ENCODE measurements at places on chromosomes 1 and 21.
A peak's percentile ranks its signal among the peaks of the same experiment; 100 is the strongest.

- no peak for DNase-seq
Measured at GRCh38 chr1:162056579-162056978, 12.9 kb upstream of the NOS1AP start.

DNA sequence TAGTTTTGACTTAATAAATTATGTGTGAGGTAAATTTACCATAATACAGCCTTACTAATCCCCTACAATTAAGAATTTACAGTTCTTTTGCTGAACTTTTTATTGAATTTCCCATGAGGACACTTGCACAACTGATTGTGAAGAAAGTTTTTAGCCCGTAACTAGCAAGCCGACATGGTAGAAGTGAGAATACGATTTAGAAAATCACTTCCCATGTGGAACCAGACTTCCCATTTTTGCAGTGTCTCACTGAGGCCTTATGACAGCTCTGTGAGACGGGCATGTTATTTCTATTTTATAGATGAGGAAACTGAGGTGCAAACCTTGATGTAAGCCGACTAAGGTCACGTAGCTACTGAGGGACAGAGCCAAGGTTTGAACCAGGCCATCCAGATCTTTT is 32.5 kb upstream of the LMO4 start:
- DNase-seq, result no peak

- DNase-seq, result no peak
Measured at GRCh38 chr1:241136389-241136788, 220.6 kb downstream of the RGS7 start.

DNA sequence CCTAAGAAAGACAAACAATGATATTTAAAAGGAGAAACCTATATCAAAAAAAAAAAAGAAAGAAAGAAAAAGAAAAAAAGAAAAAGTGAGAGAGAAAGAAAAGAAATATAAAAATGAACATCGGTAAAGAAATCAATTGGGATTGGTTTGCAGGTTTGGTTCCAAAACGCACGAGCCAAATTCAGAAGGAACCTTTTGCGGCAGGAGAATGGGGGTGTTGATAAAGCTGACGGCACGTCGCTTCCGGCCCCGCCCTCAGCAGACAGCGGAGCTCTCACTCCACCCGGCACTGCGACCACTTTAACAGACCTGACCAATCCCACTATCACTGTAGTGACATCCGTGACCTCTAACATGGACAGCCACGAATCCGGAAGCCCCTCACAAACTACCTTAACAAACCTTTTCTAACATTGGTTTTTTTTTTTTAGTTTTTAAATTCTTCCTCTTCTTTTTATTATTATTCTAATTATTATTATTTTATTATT is 11.7 kb downstream of the LHX9 start:
- DNase-seq, result no peak

- no peak for DNase-seq
Measured at GRCh38 chr1:34578306-34578705, 176.5 kb upstream of the GJB5 start.

DNA sequence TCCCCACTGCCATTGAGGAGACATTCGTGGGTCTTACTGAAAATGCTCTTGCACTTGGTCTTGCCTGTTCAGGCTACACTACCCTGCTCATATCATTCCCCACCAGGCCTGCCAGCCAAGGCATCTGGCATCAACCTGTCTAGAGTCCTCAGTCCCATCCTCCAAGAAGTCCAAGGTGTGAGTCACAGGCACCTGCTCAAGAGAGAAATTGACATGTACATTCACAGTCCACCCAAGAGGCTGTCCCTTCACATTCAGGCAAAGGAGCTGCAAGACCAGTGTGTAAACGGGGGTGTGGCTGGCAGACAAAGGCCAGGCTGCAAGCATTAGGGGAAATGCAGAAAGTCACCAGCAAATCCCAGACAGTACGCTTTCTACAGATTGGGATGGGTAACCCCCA is 13.1 kb upstream of the PLA2G2C start:
- DNase-seq, result no peak

DNA sequence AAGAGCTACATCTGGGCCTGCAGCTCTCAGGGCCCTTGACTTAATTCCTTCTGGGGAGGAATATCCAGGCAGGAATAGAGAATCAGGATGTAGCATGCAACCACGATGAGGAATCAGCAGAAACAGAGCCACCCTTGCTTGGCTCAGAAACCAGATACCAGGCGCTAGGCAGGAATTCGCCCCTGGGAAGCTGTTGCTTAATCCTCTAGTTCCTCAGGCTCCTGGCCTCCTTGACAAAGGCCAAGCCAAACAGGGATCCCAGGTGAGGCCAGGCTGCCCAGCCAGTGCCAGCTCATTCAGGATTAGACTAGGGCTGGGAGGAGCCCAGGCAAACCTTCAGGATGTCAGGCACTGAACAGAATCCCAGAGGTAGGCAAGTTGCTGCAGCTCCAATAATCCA is 48.2 kb upstream of the IRF2BP2 start:
- no peak for DNase-seq

GRCh38 chr1:26542771-26543451 is 13.3 kb downstream of the RPS6KA1 start:
- DNase-seq, result no peak

GRCh38 chr21:10425856-10426255 is 95.5 kb upstream of the TPTE start:
- no peak for DNase-seq

DNA sequence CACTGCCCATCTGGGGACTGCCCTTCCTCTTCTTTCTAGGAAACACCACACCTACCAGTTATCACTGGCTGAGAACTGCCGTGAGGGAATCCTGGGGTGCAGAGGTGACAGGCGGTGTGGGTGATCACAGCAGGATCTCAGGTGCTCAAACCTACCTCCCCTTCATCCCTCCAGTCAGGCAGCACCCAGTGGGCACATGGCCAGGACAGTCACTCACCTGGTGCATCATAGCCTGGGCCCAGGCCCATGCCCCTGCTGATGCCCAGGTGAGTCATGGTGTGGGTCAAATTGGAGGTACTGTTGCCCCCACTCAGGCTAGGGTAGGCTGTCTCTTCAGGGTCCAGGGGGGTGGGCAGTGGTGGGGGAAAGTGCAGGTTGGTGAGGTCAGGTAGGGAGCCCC is 5.3 kb upstream of the DENND4B start:
- DNase-seq, result no peak

GRCh38 chr1:227299241-227299627 is 19.1 kb downstream of the CDC42BPA start:
- DNase-seq, result peak; percentile 24

DNA sequence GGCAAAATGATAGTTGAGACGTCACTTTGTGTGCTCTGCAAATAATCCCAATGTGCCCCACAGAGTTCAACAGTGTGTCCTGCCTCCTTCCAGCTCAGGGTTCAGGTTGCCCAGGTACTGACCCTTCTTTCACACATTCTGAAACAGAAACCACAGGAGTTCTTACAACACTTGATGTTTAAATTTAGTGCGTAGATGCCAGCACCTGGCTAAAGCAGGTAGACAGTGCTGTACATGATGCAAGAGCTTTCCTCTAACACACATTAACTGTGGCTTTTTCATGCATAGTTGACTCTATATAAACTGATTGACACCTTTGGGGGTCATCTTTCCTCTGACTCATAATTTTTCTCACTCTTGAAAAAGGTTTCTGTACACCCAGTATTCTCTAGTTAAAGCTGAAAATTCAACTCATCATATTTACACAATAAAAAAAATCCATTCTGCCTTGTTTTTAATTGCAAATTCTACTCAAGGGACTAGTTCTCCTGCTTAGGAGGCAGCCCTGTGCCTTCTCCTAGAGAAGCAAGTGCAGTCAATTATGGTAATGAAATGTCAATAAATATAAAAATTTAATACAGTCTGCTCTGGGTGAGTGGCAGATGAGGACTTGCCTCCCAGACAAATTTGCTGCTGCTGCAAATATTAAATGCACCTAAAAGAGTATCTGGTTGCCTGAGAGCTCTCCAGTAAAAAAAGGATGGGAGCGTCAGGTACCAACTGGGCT is 91.4 kb downstream of the NR5A2 start:
- DNase-seq, result no peak

GRCh38 chr1:145906954-145907753 is 2.7 kb downstream of the ITGA10 start:
- no peak for DNase-seq

DNA sequence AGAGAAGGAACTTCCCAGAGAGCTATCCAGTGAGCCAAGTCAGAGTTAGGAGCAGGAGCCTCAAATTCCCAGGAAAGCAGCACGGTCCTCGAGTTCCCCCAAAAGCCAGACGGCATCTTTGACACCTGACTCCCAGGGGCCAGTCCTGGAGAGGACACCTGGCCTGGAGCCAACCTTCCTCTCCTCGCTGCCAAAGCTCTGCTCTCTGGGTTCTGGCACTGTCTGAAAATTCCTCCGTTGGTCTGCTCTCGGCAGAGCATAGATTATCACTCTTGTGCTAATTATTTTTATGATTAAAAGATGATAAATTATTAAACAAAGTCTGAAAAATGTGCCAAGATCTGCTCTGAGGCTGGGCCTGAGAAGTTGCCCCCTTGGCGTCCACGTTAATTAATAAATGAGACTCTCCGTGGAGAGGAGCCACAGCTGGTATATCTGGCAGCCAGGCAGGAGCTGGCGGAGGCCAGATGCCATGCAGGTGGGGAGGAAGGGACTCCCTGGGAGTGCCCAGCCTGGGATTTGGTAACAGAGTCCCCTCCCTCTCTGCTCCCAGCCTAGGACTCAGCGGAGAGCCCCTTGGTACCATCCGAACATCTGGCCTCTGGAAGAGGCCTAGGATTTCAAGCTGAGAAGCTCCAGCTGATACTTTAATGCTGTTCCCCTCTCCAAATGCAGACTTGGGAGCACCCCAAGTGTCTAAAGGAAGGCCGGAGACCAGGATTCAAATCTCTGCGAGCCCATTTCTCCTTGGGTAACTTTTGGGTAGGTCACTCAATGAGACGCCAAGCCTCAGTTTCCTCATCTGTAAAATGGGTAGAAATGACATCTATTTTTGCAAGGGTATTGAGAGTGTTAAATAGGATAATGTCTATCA is 163.7 kb upstream of the POU3F1 start:
- no peak for DNase-seq

GRCh38 chr1:118617916-118618315 is 370.2 kb downstream of the TBX15 start:
- no peak for DNase-seq

DNA sequence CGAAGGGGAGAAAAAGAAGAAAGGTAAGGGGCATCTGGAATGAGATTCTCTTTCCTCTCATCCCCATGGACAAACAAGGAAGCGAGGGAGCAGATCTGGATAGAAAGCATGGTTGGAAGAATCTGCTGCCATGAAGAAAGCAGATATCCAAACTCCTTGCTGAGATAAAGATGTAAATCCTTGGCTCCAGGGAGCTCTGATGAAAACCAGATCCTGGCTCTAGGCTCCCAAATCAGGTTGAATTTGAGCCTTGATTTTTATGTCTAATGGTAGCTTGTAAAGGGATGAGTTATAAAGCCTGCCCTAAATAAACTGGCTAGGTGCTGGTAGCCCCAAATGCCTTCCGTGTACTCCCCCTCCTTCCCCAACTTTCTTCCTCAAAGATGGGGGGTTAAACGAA is 64.1 kb upstream of the LAX1 start:
- DNase-seq, result no peak

DNA sequence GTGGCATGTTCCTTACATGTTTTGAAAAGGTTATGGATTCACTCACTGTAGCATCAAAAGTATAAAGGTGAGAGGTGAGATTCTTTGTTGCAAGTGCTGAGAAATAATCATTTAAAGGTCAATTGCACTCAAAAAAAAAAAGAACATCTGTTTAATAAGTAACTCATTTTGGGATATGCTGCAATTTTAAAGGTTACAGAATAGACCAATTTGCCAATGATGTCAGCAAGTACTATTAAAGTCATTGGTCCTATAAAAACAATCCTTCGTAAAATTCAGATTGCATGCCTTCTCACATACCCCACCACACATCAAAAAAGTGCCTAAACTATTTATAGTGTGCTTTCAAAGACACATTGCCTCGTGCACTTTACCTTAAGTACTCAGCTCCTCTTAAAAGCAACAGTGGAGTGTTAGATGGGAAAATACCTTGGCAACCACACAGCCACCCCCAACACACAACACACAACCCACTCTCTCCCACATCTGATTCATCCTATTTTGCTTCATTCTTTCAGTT is 218.2 kb upstream of the ADGRL2 start:
- DNase-seq, result no peak

DNA sequence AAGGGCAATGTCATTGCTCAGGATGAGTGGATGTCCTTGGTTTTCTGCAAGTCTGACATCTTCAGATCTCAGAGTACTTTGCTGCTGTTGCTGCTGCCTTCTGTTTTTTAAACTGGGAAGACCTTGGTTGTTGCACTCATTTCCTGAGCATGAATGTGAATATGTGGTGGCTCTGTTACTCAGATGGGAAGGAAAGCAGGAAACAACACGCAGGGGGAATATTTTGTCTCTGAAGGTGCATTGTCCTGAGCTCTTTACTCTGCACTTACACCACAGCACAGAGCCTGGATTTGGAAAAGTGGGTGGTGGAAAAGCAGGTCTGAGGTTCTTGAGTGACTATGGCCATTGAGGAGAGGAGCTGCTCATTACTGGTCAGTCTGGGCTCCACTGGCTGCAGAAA is 36.3 kb downstream of the PTGFRN start:
- no peak for DNase-seq

DNA sequence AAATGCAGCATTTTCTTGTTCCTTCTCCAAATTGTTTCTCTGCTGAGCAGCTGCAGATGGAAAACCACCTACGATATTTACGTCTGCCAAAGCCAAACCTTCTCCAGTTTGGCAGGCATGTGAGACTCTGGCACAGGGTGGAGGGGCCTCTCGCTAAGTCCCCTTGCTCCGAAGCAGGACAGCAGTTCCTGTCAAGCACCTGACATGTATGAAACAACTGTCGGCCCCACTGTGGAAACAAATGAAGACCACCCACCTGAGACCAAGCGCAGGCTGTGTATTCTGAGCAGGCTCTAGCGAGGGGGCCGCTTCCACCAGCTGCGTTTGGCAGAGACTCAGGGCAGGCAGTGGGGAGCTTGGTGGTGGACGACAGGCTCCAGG is 74.7 kb downstream of the RIPK4 start:
- no peak for DNase-seq

DNA sequence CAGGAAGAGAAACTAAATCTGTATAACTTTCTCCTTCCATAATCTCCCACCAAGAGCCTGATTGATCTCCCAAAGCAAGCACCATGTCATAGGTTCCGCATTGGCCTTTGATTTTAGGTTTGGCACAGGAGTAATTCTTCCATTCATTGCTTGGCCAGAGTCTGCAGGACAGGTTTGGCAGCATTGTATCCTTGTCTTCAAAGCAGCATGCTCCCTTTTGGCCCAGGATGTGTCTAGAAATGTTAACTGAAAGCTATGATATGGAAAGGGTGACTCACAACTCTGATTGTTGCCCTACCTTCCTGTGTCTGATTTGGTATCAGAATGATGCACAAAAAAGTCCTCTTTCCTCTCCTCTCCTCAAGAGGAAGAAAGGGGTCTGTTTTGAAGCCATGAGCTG is 824.3 kb upstream of the PRMT6 start:
- DNase-seq, result no peak

DNA sequence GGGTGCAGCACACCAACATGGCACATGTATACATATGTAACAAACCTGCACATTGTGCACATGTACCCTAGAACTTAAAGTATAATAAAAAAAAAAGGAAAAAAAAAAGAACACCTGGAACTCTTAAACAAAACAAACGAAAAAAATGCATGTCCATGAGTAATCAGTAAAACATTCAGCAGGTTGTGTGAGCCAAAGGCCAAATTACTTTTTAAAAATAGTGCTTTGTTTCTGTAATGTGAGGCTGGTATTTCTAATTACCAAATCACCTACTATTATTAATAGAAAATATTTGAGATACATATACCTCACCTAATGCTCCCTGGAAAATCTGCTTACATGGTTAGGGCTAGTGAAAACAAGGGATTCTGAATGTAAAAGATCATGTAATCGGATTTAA is 294.4 kb upstream of the NR5A2 start:
- no peak for DNase-seq

GRCh38 chr1:70171512-70171911 is 33.9 kb downstream of the LRRC40 start:
- no peak for DNase-seq

All from HTR-8/SVneo (cell line).